CD8-positive, alpha-beta memory T cell (primary cell): ENCODE measurements at places on chromosomes 4 and X. TPM values are rescaled to one million over a fixed set of nuclear protein-coding genes. Genes with fewer than 3 reads are reported as not detected.

DNA sequence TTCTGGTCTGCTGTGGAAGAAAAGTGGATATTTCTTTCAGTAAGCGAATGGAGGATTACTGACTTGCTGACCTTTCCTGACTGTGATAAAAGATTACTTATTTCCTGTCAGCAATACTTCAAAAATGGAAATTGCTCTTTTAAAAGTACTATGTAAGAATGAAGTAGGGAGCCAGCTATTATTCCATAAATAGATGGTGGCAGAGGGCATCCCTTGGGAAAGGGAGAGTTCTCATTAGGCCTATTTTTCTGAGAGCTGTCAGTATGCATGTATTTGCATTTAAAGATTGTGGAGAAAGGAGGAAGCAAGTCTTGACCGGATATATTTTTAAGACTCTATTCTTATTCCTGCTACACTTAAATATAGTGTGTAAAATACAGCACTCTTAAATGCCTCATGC, 37.2 kb downstream of the TMEM47 start:
- no peak for DNase-seq

DNA sequence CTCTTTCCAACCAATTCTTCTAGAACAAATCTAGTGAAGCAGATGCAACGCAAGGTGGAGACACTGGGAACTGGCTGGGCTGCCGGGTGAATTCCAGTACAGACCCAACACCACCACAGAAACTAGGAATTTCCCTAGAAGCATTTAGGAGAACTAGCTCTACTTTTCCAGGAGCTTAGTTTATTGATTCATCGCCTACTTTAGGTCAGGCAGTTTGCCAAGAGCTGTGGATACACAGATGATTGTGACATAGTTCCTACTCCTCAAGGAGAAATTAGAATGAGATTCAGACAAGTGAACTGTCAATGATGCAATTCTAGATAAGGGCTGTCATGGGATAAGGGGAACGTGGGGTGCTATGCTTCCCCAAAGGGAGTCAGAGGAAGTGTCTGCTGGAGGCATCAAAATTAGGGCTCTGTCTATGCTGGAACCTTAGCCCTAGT, 350.0 kb downstream of the CAMK2D start:
- DNase-seq: no peak

RXFP1 gene
- not detected for total RNA-seq

HOPX gene
- 171 TPM for total RNA-seq

DGKK gene
- total RNA-seq: not detected

NLRP2B gene
- not detected for total RNA-seq

FDCSP gene
- total RNA-seq: not detected

SYNPO2 gene
- 0.16 TPM for total RNA-seq
